ENCODE measurements at places on chromosomes 6 and 20.

GRCh38 chr6:21850691-21851090 lies 257.1 kb downstream of the SOX4 start:
- no peak for DNase-seq

GRCh38 chr6:1479601-1480221 lies 90.3 kb downstream of the FOXF2 start:
- no peak for DNase-seq

- DNase-seq = no peak
Observed at GRCh38 chr6:122042380-122042779, 357.1 kb upstream of the HSF2 start.

GRCh38 chr20:33926425-33926824 lies 67.3 kb upstream of the RALY start:
- no peak for DNase-seq

DNA sequence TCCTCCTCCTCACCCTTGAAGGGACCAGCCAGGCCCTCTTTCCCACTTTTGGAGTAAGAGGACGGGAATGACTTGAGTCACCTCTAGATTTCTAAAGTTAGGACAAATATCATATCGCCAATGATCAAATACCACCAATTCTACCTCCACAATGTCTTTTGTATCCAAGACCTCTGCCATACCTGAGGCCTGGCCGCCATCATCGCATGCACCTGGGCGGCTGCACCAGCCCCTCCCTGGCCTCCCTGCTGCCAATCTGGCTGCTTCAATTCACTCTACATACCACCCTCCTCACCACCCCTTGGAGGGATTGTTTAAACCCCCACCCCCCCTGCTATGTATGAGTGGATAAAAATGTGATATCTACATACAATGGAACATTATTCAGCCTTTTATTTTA lies 75.0 kb upstream of the RALY start:
- no peak for DNase-seq

DNA sequence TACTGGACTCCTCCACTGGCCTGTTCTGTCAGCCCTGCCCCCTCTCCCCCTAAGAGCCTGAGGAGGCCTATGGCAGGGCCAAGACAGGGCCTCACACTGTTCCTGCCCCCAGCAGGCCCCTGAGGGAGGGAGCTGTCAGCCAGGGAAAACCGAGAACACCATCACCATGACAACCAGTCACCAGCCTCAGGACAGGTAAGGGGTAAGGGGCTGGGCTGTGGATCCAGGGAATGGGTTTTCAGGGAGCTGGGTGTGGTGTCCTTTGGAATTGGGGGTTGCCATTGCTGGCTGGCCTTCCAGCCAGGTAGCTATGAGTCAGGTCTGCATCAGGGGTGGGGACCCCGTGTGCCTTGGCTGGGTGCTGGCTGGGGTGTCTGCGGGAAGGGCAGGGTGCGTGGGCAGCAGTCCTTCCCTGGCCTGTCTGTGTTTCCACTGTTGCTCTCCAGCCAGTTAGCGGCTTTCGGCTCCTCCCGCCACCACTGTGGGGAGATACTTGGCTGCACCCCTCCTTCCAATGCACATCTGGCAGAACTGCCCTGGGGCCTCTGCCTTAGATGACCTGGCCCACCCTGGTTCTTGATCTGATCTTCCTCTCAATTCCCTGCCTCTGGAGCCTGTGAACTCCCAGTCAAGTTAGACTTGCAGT lies 3.9 kb downstream of the SLC29A1 start:
- no peak for DNase-seq

- no peak for DNase-seq
Observed at GRCh38 chr20:24146231-24146634, 157.7 kb upstream of the GGTLC1 start.

- no peak for DNase-seq
Observed at GRCh38 chr20:54433636-54434035, 41.8 kb upstream of the DOK5 start.

- DNase-seq = no peak
Observed at GRCh38 chr6:137157601-137158000, 15.8 kb downstream of the IL22RA2 start.

GRCh38 chr6:152112491-152113261 lies 305.2 kb downstream of the ESR1 start:
- DNase-seq = no peak

- no peak for DNase-seq
Observed at GRCh38 chr6:119210596-119210995, 132.1 kb upstream of the FAM184A start.

GRCh38 chr6:113364766-113365165 lies 492.4 kb upstream of the MARCKS start:
- DNase-seq = no peak

- no peak for DNase-seq
Observed at GRCh38 chr6:144341831-144342527, 56.8 kb downstream of the UTRN start.

DNA sequence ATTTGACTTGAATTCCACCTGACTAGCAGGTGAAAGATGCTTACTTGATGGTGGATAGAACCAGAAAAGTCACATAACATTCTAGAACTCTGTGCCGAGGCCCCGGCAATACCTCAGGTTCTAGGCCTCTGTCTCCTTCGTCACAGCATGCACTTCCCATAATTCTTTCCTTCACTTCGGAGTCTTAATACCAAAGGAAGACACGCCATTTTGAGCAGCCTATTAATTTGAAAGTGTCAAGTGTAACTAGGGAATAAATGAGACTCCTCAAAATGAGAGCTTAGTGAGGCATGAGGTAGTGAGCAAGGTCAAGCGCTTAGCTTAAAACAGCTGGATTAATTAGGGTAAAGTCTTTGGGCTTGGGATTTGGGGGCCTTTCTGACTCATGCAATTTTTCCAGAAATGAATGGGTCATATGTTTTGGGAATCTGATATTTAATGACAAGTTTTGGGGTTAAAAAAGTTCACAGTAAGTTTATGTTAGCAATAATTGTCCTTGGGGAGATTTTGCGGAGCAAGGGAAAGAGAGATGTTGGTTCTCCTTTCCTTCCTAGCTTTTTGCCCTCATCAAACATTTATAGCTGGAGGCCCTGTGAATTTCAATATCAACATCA lies 29.1 kb upstream of the SGK1 start:
- DNase-seq = no peak

GRCh38 chr6:73231986-73232391 lies 6.7 kb upstream of the KHDC1L start:
- DNase-seq = no peak

DNA sequence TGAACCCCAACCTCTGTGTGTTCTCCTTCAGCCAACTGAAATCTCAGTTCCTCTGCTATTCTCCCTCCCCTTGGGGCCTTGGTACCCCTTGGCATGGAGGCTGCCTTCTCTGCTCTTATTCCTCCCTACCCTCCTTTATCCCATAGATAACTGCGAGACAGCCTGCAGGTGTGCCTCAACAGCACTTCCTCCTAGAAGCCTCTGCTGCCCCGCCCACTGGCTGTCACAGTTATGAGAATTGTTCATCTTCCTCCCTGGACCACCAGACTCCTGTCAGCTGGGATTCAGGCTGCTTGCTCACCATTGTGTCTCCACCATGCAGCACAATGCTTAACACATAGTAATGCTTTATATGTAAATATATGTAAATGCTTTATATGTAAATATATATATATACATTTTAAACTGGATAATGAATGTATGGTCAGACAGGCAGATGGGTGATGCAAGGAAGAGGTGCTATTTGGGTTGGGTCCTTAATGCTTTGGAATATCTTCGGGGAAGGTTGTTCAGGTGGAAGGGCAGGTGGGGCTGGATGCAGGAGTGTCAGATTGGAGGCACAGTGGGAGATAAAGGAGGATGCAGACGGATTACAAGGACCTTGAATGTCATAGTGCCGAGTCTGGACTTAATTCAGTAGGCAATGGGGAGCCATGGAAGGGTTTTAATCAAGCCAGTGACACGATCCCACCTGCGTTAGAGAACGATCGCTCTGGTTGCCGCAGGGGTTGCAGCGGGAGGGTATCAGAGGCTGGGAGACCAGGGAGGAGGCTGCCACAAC lies 4.9 kb downstream of the CDH22 start:
- DNase-seq = no peak

GRCh38 chr6:29627755-29628418 lies 5.1 kb downstream of the GABBR1 start:
- DNase-seq = peak; percentile 54

DNA sequence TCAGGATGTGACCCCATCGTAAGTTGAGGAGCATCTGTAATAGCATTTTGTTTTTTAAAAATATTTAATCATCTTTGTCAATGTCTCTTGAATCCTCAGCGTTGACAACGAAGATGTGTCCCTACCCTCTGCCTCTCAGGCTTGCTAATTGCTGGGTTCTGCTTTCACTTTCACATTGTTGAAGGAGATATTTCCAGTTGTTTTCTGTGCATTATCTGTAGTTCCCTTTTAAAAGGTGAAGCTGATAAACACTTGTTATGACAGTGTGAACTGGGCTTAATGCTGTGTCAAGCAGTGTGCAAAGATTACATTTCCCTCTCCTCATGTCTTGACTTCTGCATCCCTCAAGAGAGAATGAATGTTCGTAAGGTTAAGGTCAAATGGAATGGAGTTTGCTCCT lies 54.9 kb downstream of the CSE1L start:
- no peak for DNase-seq

- no peak for DNase-seq
Observed at GRCh38 chr20:60313614-60314013, 355.4 kb downstream of the CDH26 start.

DNA sequence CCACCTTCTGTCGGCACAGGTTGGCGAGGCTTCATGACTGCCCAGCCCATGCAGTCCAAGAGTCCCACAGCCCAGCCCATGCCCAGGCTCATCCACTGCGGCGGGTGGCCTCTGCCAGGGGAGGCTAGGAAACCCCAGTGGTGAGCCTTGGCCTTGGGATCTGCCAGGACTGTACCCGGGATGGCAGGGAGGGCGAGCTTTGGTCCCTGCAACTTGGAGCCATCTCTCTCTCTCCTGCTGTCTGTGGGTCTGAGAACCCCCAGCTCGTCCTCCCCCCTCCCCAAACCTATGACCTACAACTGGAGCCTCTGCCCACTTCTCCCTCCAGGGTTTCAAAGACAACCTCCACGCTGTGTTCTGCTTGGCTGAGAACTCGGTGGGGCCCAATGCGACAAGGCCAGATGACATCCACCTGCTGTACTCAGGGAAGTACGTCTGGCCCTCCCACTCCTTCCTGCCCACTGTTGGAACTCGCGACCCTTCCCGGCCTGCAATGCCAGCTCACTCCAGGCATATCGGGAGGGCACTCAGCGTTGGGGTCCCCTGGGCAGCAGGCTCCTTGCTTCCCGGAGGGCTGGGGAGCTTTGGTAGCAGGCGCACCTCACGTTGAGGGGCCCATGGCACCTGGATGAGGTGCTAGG lies 19.7 kb downstream of the NPEPL1 start:
- no peak for DNase-seq

DNA sequence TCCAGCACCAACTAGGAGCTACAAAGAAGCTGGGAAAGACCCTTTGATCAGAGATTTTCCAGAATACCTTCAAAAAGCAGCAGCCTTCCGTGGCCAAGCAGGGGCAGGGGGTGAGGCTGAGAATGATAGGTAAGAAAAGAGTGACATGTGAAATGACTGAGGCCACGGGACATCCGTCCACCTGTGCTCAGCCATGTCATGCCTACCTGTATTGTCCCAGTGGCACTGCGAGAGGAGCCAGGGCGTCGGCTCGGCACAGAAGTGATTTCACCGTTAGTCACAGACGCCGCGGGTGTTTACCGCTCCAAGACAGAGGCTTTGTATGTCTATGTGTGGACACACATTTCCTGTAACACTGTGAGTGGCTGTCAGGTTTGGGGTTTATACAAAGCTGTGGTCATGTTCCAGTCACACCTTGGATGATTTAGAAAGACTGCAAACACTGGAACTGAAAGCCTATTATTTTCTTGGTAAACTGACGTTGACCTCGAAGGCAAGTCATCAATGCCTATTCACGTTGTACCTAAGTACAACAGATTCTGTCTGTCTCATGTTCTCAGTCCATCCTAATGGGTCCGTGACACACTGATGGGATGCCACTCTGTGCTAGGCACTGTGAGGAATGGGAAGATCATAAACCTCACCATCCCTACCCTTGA lies 32.1 kb upstream of the JAG1 start:
- DNase-seq = no peak

DNA sequence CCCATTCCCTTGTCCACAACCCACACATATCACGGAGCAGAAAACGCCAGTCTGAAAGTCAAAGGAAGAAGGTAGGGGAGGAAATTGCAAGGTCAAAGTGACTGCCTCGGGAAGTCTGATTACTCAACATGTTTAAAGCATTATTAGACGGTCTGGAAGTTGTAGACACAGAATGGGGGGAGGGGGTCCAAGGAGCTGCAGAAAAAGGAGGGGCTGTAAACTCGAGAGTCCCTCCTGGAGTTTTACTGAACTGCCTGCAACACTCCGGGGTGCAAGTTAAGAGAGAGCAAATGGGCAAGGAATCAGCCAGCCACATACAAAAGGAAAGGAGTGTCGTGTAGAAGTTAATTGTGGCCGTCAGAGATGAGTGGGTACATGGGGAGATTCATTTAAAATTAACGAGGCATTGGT lies 417.7 kb upstream of the JARID2 start:
- DNase-seq = no peak

DNA sequence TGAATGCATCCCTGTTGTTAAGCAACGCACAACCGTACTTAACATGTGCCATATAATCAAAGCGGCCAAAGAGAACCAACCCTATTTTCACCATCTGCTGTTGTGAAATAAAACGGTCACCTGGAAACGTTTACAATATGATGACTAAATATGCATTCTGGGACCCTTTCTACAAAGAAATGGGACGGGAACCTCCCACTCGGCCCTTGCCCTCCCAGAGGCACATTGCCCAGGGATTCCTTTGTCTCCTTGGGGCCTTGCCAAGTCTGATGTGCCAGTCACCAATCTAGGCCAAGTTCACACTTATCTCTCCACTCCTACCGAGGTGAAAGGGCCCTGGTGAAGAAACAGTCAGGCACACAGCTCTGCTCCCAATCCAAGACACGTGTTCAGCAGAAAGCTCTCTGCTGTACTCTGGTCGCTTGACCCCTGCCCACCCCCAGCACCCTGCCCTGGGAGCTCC lies 427.4 kb upstream of the JARID2 start:
- DNase-seq = no peak

- no peak for DNase-seq
Observed at GRCh38 chr20:36821964-36822437, 48.4 kb upstream of the DSN1 start.

DNA sequence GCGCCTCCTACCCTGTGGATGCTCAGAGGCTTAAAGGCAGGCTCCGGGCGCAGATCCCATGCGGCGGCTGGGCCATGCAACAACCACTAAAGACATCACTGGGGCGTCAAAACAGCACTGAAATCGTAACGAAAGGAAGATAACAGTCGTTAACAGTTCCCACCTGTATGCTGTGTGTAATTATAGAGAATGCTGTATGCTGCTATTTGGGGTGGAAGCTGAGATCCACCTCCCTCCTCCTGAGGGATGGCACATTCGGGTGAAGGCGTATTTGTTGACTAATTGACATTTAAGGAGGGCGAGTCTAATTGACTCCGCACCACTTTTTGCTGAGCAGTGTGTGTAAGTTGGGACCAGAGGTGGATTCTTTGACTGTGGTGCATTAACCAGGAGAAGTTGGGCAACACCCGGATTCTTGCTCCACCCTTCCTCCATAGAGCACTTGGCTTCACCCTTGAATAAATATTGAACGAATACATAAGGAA lies 687 bp downstream of the SLC35A1 start:
- peak; percentile 36 for DNase-seq
